ENCODE measurements at places on chromosomes 6 and 20.

GRCh38 chr6:96911751-96912150 is 12.8 kb upstream of the KLHL32 start:
- no peak for DNase-seq

GRCh38 chr6:115717062-115717461 is 343.6 kb downstream of the FRK start:
- no peak for DNase-seq

DNA sequence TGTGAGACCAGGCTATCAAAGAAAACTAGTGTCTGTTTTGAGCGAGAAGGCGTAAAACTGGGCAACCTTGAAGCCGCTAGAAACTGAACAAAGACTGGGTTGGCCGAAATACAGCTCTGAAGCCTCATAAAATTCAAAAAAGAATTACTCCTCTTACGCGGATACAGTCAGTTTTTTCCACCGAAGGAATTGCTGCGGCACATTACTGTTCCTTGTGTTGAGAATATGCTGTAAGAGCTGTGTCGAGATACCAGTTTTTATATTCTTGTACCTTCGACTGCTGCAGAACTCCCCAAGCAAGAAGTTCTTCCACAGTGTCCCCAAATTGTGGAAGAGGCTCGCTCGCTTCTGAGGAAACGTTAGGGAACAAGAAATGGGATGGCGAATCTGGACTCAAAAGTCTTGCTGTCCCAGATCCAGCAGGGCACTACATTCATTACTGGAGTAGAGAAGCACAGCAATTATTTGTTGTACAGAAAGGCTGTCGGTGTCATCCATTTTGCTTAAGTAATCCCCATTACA is 523 bp upstream of the COX7A2 start:
- no peak for DNase-seq

- no peak for DNase-seq
Observed at GRCh38 chr6:1766654-1767053, 156.9 kb downstream of the FOXC1 start.

DNA sequence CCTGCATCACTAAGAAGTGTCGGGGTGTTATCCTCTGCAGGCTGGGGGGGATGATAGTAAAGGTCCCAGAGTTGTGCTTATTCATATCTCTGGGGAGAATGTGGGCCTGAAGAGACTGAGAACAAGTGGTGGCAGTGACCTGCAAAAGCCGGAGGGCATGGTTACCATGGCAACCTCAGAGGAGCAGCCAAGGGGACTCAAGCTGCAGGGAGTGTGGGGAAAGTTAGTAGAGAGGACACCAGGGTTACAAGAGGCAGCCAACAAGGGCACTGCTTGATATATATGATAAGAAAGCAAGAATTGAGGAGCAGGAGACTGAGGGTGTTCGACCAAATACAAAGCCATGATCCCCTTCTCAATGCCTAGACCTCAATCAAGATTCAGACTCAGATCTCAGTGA is 46.1 kb downstream of the HLA-F start:
- DNase-seq = no peak

GRCh38 chr20:17674722-17675518 is 7.1 kb downstream of the RRBP1 start:
- no peak for DNase-seq

DNA sequence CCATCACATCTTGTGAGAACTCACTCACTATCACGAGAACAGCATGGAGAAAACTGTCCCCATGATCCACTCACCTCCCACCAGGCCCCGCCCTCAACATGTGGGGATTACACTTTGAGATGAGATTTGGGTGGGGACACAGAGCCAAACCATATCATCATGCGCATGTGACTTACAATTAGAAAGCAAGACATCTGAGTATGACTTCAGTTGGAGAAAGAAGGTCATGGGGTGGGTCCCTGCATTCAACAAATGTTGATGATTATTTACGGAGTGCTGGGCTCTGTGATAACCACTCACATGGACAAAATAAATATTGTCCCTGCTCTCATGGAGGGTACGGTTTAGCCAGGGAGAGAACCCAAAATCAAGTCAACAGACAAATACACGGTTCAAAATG is 37.9 kb downstream of the VSTM2L start:
- no peak for DNase-seq

DNA sequence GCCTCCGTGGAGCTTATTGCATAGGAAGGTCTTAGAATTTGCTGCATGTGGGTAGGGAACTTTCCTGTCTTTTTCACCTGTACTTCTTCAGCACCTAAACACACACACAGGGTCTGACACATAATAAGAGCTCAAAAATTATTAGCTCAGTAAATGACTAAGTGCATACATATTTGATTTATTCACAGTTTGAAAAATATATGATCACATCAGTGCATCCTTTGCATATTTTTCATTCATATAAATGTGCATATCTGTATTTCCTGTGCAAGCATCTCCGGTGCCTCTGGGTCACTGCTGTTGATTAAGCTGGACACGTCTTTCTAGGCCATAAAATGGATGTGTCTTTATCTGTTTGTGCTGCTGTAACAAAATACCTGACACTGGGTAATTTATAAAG is 234.7 kb downstream of the UST start:
- no peak for DNase-seq

All from CD4-positive, alpha-beta memory T cell (primary cell).